ENCODE measurements at places on chromosomes 2 and 18.

DNA sequence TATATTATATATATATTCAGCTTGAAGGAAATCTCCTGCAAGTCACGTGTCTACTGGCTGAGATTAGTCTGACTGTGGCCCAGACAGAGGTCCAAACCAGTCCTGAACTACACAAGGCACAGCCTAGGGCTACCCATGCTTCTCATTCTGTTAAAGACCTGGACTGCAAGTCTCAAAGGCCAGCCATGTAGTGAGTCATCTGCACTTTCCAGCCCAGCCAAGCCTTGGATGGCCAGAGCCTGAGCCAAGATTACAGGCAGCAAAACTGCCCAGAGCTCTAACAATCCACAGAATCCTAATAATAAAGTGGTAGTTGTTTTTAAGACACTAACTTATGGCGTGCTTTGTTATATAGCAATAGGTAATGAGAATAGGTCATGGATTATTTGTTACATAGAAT is 259.6 kb downstream of the SS18 start:
- no peak for DNase-seq

DNA sequence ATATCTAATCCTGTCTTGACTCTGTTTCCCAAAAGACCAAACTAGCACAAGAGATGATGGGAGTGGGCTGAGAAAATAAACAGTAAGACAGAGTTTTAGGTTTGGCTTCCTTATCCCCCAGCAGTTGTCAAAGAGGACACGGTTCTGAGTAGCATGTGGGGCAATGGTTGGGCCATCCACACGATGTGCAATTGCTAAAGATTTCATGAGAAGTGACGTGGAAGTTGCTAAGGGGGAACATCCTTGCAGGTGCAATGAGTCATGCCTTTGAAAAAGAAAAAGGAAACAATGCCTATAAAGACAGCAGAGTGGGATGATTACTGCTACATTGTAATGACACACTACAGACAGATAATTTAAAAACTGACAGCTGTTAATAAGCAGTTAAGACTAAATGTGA is 1395.8 kb downstream of the LRP1B start:
- DNase-seq, result no peak

GRCh38 chr2:121279476-121280220 is 5.4 kb downstream of the TFCP2L1 start:
- no peak for DNase-seq

DNA sequence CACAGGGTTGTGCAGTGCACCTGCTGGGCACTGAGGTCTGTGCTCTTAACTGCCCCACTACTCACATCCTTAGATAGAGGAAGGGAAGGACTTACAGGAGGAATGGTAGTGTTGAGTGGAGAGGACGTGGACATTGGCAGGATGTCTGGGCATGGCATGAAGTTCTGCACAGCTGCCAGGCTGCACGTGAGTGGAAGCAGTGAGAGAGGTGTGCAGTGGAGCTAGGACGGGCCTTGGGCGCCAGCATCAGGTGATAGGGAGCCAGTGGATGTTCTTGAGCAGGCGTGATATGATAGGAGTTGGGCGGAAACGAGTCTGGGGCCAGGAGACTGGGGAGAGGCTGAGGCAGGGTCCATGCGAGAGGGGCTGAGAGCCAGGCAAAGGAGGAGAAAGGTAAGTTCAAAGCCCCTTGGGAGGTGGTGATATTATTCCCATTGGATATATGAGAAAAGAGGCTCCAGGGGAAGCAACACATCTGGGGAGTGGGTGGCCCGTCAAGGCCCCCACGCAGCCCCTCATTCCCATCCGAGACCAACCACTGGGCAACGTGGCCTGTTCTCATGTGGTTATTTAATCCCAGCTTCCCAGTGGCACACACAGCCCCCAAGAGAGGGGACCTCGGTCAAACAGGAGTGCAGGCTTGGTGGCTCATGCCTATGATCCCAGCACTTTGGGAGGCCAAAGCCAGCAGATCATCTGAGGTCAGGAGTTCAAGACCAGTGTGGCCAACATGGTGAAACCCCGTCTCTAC is 45.7 kb upstream of the SNED1 start:
- DNase-seq, result no peak

DNA sequence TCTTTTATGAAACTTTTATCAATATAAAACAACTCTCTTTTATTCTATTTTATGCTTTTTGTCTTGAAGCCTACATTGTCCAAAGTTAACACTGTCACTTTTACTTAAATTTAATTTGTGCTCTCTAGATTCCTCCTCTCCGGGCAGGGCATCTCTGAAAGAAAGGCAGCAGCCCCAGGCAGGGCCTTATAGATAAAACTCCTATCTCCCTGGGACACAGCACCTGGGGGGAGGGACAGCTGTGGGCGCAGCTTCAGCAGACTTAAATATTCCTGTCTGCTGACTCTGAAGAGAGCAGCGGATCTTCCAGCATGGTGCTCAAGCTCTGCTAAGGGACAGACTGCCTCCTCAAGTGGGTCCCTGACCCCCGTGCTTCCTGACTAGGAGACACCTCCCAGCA is 447.7 kb upstream of the FANCL start:
- no peak for DNase-seq

DNA sequence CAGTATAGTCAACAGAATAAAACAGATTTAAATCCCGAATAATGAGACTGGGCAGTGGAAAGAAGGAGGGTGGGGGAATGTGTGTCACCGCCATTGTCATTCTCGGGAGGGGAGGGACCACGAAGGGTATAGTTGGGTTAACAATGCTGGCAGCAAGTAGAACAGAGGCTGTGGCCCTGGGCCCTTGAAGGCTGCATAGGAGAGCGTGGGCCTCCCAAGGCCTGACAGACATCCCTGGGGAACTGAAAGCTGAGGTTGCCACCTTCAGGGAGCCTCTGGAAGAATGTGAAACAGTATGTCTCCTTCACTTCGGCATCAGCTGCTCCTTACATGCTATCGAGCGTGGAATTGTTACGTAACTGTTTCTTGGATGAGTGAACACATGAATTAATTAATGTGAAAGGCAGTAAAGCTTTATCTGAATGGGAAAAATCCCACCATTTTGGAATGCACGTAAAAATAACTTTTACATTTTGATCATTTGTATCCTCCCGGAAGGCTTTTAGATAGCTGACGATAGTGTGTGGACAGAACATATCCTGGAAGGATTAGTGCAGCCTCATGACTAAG is 92.8 kb upstream of the TTC39C start:
- DNase-seq, result peak; percentile 62

GRCh38 chr2:73983322-73984202 is 1.1 kb upstream of the TET3 start:
- DNase-seq, result peak; percentile 65

DNA sequence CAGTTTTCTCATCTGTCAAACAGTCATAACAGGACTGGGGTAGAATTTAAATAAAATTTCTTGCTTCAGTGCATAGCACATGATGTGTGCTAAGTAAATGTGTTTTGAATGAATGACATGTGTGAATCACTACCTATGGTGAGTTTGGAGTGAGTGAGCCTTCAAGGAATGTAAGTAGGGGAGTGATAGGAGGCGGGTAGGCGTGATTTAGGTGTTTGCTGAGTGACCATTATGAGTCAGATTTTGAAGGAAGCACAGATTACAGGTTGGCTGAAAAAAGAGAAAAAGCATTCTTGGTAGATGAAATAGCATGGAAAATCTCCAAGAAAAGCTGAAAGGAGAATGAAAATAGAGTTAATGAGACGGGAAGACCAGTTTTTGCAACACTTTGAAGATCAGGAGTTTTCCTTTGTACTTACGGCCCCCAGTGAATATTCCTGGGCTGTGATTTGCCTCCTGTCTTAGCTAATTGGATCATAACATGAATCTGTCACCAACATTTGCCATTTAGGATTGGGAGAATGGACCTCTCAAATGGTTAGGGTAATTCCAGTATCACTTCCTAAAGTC is 136.9 kb upstream of the GATA6 start:
- peak; percentile 47 for DNase-seq

Data from iPS-NIHi11 (cell line).